ENCODE measurements at places on chromosomes 7 and 10. TPM values are rescaled to one million over a fixed set of nuclear protein-coding genes. Genes with fewer than 3 reads are reported as not detected.

GRCh38 chr7:114364151-114364550 lies 50.5 kb upstream of the FOXP2 start:
- no peak for DNase-seq

GRCh38 chr10:78849115-78849514 lies 219.7 kb upstream of the ZMIZ1 start:
- no peak for DNase-seq

- DNase-seq, result no peak
Measured at GRCh38 chr7:31602041-31602625, 84.9 kb upstream of the PPP1R17 start.

DNA sequence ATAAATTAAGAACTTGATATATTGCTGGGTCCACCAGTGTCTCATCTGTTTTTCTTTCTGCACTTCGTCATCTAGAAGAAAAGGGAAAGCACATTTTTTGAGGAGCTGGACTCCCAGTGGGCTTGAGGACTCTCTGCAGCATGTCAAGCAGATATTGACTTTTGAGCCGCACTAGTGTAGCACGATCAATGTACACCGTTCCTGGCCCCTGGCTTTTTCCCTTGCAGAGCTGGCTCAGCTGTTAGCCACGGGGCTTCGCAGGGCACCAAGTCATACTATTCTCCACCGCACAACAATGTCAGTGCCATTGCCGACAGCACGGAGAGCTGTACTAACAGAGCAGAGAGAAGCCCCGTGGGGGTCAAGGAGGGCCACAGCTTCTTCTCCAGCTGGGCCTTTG lies 235.4 kb upstream of the HABP2 start:
- DNase-seq, result no peak

DNA sequence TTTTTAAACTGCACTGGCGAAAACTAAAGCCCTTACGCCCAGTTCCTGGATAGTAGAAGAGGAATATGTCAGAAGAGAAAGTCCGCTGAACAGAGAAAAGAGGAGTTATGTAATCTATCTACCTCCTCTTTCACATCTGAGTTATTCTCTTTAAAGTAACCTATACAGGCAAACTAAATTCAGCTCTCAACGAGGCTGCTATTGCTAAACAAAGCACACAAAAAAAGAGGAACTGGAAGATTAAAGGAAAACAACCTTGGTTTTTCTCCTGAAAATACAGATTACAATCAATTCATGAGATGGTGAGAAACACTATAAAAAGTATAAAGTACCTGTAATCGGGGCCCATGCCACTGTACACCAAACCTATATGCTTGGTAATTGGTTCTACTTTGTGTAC lies 5.8 kb downstream of the PSMA2 start:
- DNase-seq, result no peak

- no peak for DNase-seq
Measured at GRCh38 chr7:101891936-101892640, 74.7 kb downstream of the CUX1 start.

Gene ENTPD1
- not detected for total RNA-seq

GRCh38 chr10:114279901-114280644 lies 41.0 kb downstream of the VWA2 start:
- no peak for DNase-seq

GRCh38 chr7:31707089-31707488 lies 20.1 kb downstream of the PPP1R17 start:
- DNase-seq, result no peak

DNA sequence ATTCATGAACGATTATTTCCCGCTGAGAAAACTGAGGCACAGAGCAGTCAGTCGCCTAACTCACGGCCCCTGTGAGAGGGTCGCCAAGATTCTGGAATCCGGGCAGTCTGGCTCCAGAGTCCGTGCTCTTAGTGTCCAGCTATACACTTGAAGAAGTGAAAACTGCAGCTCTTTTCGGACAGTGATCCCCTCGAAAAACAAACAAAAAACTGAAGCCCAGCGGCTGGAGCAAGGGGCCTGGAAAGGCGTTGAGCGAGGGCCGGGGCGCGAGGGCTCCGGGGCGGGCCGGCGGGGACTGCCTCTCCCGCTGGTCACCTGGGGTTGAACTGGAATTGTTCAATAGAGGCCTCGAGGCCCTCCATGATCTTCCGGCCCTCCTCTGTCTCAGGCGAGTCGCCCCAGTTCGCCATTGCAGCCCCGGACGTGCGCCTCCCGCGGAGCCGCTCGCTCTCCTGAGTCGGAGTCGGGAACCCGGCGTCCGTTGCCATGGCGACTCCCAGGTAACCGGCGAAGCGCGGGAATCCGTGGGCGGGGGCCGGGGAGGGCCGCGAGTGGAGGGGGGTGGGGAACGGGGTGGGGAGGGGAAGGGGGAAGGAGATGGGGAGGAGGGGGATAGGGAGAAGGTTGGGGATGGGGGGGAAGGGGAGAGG lies 881 bp downstream of the C10orf67 start:
- no peak for DNase-seq

DNA sequence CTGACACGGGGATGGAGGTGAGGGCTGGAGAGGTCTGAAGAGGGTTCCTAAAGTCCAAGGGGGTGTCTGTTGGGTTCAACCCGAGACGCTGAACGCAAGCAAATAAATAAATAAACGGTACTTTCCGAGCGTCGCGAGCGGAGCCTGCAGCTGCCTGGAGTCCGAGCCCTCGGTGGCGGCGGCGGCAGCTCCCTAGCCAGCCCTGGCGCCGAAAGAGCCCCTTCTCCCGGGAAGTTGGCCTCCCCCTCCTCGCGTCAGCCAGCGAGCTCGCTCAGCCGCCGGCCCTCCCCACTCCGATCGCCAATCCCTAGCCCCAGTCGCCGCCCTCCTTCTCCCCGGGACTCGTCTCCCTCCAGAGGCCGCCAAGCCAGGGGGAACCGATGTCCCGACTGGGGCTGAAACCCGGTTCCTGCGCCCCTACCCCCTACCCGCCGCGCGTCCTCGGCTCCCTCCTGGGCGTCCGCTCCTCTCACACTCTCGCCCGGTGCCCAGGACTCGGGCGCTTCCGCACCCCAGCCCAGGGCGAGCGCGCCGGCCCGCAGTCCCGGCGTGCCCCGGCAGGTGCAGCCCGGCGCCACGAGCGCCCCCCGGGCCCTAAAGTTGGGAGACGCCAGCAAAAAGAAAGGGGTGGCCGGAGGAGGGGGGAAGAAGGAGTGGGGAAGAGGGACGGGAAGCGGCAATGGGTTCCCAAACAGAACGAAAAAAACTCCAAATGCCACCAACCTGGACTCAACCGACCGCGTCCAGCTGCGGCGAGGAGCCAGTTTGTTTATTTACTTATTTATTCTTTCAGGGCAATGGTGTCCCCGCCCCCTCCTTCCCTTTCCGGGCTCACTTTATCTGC lies at the start of gene GFRA1:
Gene GFRA1, minus strand, starts transcription at position 767 of the 844 bp plus-strand sequence. CDS start 1,177 bp downstream, outside the sequence.
- DNase-seq, result no peak

DNA sequence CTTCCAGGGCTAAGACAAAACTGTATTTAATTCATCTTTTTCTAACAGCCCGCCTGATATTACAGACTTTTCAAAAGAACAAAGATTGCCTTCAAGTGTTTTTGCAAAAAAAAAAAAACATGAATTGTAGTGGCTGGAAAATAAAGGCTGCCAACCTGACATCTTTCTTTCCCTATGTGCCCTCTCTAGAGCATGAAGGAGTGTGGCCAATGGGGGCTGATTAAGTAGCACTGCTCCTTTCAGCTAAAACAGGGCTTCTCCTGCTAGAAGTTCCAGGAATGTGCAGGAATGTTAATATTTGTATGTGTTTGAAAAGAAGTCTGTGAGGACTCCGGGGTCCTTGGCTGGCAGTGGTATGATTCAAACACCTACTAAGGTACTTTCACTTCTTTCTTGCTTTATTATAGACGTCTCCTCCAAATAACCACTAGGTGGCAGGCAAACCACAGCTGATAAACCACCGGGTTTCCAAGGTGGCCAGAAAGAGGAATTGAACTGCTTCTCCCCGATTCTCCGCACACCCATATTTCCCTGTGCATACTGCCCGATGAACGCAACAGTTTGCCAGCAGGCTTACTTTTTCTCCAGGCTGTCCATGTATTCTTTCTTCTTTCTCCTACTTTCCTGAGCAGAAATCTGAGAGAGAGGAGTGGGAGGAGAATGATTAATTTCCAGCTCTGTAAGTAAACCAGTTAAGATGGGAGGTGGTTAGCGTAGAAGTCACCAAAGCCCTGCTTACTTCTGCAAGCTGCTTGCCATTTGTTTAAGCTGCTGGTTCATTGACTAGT lies 56.8 kb upstream of the DGKI start:
- DNase-seq, result peak; percentile 81

DNA sequence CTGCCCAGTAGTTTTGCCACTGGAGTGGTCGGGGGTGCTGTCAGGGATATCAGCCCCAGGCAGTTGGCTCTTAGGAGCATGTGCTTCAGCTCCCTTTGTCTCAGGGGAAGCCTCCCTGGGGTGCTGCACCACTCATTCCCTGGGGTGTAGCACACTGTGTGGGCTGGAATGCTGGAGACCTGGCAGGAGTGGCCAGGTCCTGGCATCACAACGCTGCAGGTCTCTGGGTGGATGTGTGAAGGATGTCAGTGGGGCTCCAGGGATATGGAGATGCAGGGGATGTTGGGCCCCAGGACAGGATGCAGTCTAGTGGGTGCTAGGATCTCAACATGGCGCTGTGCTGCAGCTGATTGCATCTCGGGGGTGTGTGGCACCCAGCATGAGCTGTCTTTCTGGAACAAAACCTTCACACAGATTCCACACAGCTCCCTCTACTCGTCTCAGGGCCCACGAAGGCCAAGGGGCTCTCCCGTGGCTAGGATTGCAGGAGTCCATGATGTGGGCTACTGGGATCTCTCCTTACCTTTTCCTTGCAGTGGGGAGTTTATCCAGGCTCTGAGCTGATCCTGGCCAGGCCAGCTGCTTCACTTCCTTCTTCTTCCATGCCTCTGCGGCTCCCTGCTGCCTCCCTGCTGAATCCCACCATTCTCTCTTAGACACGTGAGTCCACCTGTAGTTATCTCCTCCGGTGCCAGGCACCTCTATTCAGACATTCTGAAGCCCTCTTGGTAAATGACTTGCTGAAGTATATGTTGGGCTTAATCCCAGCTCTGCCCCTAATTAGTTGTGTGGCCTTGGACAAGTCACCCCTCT lies 295.1 kb downstream of the RPS24 start:
- DNase-seq, result no peak
